ENCODE measurements at places on chromosomes 13 and 19.

GRCh38 chr19:18349524-18350128 lies 9.2 kb downstream of the PGPEP1 start:
- peak; percentile 30 for DNase-seq

DNA sequence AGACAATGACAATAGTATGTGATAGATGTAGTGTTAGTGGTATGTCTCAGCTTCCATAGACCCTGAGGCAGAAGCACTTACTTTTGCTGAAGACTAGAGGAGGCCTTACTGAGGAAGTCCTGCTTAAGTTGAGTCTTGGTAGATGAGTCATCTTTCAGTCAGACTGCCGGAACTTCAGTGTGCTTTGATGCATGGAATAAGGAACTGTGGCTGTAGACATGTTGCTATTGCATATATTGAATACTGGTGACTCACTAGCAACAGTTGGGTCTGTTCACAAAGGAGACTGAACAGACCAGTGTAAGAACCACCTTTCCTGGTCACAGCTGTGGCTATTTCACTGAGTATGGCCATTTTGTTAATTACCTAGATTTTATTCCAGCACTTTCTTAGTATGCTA lies 1000.6 kb downstream of the OLFM4 start:
- no peak for DNase-seq

DNA sequence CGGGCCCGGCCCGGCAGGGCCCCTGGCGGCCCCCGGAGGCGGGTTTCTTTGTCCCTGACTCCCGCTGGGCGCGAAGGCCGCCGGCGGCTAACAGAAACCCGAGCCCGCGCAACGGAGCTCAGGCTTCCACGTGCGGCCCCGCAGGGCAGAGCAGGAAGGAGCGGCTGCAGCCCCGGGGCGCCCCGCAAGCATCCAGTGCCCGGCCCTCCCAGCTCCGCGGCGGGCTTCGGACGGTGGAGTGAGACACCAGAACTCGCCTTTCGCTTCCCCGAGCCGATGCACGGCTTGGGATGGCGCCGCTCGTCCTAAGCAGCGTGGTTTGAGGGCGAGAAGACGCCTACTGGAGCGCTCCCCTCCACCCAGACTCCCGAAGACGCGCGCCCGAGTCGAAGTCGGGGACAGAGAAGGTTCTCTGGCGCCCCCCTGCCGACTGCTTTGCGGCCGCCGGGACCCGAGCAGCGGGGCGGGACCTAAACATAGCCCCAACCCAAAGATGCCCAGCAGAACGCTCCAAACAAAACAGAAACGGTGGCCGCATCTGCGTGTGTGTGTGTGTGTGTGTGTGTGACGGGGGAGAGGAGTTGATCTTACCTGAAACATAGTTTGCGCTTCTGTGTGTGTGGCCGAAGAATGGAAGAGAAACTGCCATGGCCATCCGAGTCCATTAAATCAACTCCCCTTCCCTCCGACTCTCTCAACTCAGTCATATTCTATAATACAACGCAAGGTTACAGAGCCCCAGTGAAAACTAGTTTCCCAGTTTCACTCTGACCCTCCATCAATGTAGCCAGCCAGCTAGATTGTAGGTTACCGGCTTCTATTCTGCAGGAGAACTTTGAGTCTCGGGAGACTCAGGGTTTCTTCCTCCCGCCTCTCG lies 629 bp upstream of the FGF9 start:
- peak; percentile 62 for DNase-seq

DNA sequence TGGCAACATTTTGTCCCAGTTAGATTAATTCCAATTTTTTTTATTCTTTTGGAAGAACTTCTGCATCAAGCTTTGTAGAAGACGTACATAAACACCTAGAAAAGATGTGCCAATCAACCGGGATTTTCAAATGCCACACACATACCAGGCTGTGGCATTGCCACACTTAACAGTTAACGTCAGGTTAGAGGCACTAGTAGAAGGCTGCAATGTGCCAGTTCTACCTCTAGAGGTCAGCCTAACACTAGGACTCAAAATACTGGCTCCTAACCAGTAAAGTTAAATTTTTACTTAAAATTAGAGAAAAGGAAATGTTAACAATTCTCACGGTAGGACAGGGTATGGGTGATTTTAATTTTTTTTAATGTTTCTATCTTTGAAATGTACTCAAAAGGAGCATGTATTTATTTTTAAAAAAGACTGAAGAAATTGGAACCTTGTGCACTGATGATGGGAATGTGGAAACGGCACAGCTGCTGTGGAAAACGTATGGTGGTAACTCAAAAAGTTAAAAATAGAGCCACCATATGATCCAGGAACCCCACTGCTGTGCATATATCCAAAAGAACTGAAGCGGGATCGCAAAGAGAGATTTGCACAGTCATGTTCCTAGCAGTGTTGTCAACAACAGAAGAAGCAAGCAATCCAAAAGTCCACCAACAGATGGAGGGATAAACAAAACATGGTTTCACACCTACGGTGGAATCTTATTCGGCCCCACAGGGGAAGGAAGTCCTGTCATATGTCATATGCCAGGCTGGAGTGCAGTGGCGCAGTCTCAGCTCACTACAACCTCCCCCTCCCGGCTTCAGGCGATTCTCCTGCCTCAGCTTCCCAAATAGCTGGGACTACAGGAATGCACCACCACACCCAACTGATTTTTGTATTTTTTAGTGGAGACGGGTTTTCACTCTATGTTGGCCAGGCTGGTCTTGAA lies 30.3 kb downstream of the CRYL1 start:
- DNase-seq = peak; percentile 60

DNA sequence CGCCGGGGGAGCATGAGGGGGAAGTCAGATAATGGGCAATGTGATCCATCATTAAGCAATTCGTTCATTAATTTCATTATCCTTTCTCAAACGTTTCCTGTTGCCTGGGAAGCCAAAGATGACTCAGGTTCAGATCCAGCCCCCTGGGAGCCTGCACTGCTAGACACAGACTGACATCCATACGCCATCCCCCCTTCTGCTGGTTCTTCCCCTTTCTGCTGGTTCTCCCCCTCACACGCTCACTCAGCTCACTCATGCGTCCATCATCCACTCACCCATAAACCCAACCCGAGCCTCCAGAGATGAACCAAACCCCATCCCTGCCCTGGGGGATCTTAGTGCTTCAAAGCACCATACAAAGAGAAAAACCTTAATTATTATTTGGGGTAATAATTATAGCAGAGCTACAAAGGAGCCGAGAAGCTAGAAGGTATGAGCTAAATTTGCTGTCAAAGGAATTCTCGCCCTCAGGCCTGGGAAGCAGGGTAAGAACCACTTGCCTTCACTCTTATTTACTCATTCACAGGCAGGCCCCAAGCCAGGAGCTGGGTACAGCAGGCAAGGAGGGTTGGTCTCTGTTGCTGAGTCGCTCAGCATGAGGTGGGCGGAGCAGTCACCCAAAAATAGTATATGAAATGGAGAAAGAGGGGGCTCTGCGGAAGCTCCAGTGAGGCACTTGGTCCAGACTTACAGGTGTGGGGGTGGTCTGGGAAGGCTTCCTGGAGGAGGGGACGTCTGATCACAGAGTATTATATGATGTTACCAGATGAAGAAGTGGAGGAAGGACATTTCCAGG lies 7.0 kb upstream of the ZNF444 start:
- no peak for DNase-seq

DNA sequence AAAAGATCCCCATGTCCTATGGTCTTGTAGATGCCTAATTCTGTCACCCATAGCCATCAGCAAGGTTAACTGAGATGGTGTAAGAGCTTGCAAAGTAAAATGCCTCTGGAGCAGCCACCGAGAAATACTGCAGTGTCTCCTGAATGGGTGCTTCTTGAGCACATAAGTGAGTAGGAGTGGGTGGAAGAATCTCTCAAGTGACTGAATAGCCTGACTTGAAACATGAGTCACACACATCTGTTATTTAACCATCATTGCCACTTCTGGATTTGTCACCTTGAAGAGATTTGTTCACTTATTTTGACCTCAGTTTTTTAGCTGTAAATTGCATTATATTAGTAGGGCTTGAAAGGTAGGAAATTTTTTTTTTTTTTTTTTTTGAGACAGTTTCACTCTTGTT lies 2.3 kb downstream of the ZNF714 start:
- DNase-seq = no peak

GRCh38 chr19:20278342-20278741 lies 111.3 kb downstream of the ZNF486 start:
- no peak for DNase-seq

DNA sequence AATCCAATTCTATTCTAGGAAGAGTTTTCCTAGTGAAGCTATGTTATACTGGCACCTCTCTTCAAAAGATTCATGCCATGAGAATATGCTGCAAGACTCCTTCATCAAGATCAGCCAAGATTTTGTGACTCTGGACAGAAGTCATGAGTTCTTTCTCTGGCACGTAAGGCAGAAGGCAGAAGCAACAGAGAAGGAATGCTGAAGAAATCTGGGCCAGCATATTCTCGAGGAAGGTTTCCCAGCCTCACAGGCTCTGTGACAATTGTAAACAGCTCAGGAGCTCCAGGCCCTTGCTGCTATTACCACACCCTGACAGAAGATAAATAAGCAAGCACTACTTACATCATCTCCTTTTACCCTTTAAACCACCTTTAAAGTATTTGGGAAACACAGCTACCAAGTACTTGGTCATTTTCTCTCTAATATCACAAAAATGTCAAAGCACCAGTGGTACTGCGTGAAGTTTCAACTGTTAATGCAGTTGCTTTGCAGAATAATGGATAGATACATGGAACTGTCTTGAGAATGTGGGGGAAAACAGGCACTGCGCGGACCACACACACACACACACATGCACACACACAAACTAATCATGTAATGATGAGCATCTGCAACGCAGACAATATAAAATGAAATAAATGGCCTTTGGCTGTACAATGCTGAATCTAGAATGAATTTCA lies 55.4 kb downstream of the INTS6 start:
- DNase-seq = no peak

GRCh38 chr13:110415669-110416068 lies 108.6 kb downstream of the COL4A2 start:
- DNase-seq = no peak

DNA sequence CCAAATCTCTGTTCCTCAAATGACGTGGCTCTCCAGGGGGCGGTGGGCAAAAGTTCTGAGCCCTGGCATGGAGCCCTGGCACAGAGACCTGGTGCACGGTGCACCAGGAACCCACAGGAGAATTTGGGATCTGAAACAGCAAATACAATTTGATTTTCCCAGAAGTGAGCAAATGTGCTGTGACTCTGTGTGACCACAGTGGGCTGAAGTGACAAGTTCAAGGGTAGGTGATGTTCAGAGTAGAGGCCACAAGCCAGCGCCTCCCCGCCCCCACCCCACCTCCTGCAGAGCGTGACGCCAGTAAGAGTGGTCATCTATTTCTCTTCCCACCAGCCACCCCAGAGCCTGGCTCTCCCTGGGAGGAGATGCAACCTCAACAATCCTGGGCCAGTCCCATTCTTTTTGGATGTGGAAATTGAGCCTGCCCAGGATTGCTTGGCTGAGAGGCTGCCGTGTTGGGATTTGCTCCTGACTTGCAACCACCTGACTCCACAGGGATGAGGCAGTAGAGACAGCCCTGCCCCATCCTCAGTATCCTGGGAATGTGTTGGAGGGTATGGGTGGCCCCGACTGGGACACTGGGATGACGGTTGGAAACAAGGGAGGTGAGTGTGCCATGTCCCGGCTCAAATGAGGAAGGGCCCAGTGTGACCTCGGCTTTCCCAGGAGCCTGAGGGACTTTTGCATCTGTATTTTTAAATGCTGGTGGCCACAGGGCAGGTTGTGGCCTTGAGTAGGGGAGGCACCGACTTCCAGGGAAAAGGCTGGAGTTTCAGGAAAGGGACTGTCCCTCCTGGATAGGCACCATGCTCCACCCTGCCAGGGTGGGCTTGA lies 11.1 kb upstream of the BCL3 start:
- no peak for DNase-seq

- peak; percentile 42 for DNase-seq
Observed at GRCh38 chr19:45477713-45478453, 10.1 kb downstream of the FOSB start.
